ENCODE measurements at places on chromosomes 2 and 18.

DNA sequence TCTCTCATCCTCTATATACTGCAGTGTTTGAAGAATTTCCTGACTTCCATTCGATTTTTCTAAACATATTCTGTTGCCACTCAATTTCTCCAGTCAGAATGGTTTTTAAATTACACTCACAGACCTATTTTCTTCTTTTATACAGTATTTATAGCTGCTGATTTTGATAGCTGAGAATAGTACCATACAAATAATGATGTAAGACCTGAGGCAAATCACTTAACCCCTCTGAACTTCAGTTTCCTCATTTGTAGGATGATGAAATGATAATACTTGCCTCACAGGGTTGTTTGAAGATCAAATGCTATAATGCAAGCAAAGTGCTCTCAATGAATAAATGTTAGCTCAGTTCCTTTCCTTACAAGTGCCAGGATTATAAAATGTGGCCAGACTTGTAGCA is 241.8 kb downstream of the CPS1 start:
- no peak for DNase-seq

- DNase-seq: no peak
These were observed 548.9 kb upstream of the CDH2 start for GRCh38 chr18:28725876-28726275.

- DNase-seq: no peak
These were observed 63.5 kb downstream of the COL5A2 start for GRCh38 chr2:189116087-189116486.

DNA sequence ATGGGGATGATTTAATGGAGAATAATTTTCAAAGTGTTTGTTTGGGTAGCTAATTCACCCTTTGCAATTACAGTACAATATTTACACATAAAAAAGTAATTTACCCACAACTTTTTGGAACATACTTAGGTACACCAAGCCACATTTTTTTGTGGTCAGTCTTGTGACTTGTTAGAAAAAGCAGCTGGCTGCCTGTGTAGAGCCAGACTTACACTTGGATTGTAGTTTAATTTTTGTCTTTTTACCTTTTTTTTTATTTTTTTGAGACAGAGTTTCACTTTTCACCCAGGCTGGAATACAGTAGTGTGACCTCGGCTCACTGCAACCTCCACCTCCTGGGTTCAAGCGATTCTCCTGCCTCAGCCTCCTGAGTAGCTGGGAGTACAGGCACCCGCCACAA is 45.4 kb downstream of the RALBP1 start:
- no peak for DNase-seq
